ENCODE measurements at places on chromosomes 3 and 15.

DNA sequence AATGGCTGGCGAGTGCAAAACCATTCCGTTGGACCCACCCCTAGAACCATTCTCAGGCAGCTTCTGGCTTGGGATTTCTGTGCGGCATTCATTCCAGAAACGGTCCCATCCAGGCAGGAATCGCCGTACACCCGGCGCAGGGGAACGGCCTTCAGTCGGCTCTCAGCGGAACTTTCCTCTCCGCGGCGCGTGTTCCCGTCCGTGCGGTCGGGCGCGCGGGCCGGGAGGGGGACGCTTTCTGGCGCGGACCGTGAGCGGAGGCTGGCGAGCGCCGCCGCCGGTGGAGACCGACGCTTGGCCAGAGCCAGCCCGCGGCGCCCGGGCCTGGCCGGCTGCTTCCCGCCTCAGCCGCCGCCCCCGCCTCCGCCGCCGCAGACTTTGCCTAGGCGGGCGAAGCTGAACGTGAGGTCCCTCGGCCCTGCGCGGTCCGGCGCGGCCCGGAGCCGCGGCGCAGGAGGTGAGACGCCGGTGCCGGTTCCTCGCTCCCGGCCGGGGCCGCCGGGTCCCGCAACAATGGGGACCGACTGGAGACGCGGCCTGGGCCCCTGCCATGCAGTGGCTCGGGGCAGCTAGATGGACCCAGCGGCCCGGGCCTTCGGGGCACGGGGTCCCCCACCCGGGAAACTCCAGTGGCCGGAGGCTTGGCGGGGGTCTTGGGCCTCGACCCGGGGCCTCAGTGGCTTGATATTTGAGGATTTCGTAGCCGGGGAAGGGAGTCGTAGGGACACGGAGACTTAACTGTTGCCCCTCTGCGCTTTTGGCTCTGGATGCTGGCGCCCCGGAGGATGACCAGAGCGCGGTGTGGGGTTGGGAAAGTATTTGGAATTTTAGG is at the start of gene RAD54L2:
RAD54L2 (plus strand) TSS at position 261 of the 832 bp plus-strand sequence. CDS start 51,702 bp downstream, outside the sequence.
- DNase-seq, result peak; percentile 89

DNA sequence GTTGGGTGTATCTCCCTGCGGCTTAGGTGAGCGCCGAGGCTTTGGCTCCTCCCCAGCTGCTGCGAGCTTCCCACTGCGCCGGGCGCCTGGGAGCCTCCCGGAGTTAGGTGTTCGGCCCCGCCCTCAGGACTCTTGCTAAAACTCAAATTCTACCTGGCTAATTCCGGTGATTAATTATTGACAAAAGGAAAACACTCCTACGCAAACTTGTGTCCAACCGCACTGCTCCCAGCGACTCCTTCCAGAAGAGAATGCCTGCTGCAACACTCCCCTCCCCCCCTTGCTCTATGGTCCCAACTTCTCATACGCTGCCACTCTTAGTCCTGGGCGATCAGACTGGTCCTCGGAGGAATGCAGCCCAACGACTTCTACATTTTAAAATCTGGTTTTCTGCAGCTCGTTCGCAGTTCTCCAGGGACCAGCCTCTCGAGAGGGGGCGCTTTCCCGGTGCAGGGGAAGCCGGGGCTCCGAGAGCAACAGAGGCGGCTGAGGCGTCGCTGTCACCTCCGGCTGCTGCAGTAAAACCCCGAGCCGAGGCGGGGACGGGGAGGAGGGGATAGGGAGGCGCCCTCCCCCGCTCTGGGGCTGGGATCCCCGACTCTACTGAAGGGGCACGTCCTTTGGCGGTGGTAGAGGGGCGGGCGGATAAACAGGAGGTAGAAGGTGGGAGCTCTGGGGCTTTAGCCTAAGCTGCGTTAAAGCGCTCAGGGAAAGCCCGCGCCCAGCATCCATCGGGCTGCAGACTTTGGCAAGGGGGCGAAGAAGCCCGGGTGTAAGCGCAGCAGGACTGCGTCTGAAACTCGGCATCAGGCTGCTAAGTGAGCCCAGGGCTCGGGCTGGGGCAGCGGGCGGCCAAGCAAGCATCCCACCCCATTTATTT is at the start of gene SPTSSB:
SPTSSB (minus strand) TSS at position 77 of the 880 bp plus-strand sequence. CDS start 25,194 bp downstream, outside the sequence.
- DNase-seq, result peak; percentile 54

- no peak for DNase-seq
These were observed 207.2 kb upstream of the NAALADL2 start for GRCh38 chr3:174651951-174652350.

- DNase-seq, result no peak
These were observed 14.4 kb upstream of the XXYLT1 start for GRCh38 chr3:195285372-195285771.

- DNase-seq, result no peak
These were observed 51.4 kb downstream of the CORO2B start for GRCh38 chr15:68630211-68630555.

DNA sequence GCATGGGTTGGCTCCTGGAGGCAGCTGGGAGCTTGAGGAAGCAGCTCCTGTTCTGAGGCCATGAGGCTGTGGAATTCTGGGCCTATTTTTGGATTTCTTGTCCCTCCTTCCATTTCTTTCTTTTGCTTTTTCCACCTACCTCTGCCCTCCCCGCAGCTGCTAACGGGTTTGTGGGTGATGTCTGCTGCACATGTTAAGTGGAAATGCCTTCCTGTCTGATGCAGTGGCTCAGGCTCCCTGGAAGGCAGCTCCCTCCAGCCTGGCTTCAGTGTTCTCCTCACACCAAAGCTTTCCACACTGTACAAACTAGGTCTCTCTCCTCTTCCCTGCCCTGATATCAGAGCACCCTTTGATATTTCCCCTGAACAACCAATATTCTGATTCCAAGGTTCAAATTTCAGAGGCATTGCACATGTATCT is 33.8 kb upstream of the ESYT3 start:
- DNase-seq, result no peak

DNA sequence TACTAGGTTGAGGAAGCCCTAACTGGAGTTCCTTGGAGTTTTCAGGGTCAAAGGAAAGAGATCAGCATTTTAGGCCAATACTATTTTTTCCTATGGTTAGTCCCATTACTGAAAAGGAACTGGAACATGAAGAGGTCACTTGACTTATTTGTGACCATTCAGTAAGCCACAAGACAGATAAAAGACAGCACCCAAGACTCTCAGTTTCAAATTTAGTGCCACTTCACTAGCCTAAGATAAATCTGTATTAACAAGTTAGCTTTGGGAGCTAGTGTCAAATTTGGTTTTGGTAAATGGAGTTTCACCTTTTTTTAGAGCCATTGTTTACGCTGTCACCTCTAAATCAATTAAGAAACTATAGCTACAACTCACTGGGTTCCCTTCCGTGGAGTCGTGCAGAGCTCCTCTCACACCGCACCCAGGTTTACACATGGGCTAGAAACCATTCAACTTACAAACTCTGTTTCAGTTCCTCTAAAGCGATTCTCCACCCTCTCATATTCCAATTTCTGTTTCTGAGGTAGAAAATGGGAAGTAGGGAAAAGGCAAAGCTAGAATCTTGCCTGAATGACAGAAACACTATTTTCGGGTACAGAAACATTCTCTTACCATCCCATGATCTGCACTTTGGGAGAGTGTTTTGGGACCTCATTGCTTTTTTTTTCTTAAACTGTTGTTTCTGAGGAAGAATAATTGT is 14.4 kb downstream of the CCDC32 start:
- no peak for DNase-seq

GRCh38 chr15:26231096-26231495 is 368.0 kb upstream of the ATP10A start:
- DNase-seq, result no peak

- DNase-seq, result no peak
These were observed 553.7 kb downstream of the PDCD6IP start for GRCh38 chr3:34351882-34352777.

GRCh38 chr15:86653344-86654197 is 573.9 kb downstream of the AGBL1 start:
- no peak for DNase-seq
